ENCODE measurements at places on chromosomes 7 and 10.

- DNase-seq, result peak; percentile 100
These were observed 9.3 kb upstream of the TMEM270 start for GRCh38 chr7:73851410-73852338.

GRCh38 chr7:117273814-117274225, 49.0 kb downstream of the WNT2 start:
- peak; percentile 86 for DNase-seq

DNA sequence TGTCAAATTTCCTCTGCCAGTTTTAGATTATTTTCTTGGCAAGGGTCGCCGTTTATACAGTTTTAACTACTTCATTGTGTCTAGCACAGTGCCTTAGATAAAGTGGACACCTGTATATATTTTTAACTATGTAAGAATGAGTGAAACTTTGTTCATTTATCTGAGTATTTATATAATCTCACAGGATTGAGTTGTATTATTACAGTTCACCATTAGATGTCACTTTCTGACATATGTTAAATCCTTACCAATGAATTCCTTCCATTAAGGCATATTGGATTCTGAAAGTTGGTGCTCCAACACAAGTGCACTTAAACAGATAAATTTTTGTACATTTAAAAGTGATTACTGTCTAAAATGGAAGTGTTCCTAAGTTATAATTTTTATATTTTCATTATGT, 43.0 kb downstream of the ZMYND11 start:
- peak; percentile 19 for DNase-seq

DNA sequence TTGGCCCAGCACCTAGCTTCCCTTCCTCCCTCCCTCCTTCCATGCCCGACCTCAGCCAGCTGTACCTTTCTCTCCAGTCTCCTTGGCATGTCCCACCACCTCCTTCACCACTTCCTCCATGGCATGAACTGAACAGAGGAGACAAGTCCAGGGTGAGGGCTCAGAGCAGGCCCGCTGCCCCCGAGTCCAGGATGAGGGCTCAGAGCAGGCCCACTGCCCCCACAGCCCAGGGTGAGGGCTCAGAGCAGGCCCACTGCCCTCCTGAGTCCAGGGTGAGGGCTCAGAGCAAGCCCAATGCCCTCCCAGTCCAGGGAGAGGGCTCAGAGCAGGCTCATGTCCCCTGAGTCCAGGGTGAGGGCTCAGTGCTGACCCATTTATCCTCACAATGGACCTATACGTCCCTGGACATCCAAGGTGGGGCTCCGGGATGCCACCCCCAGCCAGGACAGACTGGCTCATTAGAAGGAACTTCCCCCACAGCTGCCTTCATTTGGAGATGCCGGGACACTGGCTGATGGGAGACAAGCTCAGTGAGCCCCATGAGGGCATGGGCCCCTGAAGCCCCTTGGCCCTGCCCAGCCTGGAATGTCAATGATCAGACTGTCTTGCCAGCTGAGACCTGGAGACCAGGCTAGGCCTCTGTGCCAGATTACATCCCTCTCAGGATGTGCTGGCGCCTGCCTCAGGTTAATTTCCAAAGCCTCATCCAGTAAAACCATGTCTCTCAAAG, 30.0 kb downstream of the AGAP4 start:
- no peak for DNase-seq

DNA sequence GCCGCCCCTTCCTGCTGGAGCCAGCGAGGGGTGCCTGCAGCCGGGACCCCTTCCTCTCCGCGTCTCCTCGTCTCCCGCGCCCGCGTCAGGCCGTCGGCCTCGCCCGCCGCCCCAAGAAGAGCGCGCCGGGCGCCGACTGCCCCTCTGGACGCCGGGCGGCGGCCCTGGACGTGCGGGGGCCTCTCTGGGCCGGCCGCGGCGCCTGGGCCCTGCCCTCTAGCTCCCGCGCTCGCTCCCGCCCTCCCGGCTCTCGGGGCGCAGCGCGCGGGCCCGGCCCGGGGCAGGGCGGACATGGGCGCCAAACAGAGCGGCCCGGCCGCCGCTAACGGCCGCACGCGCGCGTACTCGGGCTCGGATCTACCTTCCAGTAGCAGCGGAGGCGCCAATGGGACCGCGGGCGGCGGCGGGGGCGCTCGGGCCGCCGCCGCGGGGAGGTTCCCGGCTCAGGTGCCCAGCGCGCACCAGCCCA, 704 bp downstream of the ZNRF2 start:
- DNase-seq, result no peak

DNA sequence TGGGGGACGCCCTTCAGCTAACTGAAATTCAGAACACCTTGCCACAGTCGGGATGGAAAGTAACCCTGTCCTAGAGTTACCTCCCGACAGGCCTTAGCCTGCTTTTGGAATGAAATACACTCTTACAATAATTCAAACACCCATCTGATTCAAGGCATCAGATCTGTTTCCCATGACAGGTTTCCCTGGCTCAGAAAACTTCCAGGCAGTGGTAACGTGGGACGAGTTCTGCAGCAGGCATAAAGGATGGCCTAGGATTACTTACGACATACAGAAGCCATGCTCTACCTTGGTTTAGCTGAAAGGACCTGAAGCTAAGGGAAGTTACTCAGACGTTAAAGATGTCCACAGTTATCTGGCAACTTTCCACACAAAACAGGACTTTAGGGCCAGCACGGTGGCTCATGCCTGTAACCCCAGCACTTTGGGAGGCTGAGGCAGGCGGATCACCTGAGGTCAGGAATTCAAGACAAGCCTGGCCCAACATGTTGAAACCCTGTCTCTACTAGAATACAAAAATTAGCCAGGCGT, 5.0 kb downstream of the PAXIP1 start:
- peak; percentile 50 for DNase-seq

GRCh38 chr10:89490596-89491335, 44.6 kb downstream of the SLC16A12 start:
- DNase-seq, result no peak

DNA sequence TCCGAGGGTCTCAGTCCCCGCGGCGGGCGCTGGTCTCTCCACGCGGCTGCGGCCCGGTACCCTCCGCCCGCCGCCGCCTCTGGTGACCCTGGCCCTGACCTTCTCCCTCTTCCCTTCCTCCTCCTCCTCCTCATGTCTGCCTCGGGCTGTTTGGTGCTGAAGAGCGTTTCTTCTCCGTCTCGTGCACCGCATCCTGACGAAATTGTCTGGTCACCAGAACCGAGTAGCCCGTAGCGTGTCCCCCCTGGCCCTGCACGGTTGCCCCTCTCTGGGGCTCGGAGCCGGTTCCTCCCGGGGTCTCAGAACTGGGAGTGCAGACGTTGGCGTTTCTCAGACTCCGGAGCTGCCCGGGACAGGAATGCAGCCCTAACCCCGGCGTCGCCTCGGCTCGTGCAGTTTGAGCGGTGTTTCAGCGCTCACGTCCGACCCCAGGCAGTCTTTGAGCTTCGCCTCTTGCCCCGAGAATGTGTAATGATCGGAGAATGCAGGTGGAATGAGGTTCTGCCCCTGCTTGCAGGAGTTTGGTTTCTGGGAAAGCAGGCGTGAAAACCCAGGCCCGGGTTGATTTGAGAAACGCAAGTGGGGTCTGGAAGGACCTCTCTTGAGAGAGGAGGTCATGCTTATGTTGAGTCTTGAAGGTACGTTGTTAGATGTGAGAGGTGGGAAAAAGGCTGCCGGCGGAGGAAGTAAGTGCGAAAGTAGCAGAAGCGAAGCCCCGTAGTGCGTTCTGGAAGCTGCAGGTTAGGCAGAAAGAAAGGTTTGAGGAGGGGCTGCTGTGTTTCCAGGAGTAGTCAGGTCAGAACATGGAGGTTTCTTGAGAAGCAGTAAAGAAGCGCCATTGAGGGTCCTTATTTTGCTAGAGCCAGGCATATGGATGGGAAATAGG, 743 bp downstream of the RBM17 start:
- DNase-seq, result peak; percentile 61

DNA sequence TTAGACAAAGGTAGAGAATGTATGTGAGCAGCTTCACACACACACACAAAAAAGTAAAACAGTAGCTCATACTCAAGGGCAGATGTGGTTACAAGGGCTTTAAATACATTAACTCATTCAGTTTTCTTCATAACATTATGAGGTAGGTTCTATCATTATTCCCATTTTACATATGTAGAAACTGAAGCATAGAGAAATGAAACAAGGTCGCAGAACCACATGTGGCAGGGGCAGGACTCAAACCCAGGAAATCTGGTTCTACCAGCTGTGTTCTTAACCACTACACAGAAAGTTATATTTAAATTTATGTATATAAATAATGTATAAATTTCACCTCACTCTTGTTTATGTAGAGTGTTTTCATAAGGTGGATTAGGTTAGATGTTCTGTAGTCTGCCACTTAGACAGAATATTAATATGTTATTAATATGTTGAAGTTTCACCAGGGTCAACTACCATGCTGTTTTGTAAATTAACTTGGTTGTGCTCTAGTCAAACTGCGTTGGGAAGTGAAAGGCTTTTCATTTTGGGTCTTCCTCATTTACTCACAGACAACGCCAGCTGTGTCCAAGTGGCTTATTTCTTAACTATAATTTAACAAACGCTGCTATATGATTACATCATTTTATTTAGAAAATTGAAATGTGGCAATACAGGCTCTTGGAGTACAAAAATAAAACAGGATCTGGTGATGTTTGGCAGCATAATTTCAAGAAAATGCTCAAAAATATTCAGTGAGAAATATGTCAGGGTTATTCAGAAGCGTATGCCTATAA, 138.4 kb downstream of the MDFIC start:
- DNase-seq, result no peak

DNA sequence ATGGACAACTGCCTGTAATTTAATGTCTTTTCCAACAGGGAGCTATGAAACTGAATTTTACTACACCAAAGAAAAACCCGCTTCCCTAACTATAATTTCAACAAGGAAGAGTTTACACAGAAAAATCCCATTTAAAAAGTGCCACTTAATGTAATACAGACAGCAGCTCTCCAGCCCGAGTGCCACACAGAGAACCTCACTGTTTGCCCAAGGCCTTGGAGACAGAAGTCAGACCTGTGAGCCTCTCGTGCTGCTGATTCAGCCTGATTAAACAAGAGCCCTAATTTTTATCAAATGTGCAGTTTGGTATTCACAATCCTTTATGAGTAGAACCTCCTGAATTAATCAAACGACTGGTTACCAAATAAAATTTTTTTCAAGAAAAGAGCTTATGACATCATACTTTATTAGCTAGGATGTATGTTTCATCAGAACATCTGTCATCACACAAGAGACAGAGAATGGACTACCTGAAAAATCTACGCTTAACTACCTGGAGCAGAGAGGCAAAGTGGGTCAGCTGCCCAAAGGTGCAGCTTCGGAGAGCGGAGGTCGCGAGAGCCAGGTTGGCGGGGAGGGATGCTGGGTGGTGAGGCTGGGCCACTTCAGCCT, 543.6 kb downstream of the SDK1 start:
- DNase-seq, result no peak

GRCh38 chr7:129265328-129265727, 40.5 kb downstream of the AHCYL2 start:
- DNase-seq, result no peak

DNA sequence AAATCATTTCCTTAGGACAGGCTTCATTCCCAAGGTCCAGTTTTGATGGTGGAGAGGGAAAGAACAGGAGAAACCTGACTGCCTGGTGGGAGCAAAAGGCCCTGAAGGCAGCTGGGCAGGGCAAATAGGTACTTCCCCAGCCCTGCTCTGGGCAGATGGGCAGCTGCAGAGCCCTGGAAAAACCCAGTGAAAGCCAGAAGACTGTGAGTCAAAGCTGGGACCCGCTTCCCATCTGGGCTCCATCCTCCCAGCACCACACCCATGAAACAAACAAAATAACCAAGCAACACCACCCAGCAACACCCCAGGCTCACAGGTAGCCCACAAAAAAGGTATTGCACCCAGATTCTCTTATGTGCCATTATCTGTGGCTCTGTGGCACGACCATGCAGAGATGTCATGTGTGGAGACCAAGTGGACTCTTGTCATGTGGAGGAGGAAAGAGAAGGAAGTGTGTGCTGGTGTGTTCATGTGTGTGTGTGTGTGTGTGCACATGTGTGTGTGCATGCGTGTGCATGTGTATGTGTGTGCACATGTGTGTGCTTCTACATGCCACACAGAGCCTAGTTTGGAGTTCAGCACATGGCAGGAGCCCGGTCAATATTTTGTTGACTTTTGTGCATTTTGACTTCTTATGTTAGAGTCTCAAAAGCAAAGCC, 9.8 kb downstream of the CLRN3 start:
- DNase-seq, result peak; percentile 73

DNA sequence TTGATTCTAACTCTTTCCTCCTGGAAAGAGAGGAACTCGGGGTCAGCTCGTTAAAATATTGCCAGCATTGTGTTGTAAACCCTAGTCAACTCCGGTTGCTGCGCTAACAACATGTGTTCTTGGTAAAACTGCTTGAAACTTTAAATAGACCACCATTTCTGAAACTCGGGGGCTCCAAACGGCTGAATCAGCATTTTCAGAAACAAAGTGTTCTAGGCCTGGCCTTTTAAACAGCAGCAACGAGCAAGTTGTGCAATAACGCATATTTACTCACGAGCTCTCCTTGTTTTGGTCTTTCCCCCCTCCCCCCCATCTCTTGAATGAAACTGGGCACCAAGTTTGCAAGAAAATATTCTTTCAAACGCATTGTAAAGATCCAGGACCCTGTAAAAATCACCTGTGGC, 9.2 kb upstream of the GRB10 start:
- no peak for DNase-seq

DNA sequence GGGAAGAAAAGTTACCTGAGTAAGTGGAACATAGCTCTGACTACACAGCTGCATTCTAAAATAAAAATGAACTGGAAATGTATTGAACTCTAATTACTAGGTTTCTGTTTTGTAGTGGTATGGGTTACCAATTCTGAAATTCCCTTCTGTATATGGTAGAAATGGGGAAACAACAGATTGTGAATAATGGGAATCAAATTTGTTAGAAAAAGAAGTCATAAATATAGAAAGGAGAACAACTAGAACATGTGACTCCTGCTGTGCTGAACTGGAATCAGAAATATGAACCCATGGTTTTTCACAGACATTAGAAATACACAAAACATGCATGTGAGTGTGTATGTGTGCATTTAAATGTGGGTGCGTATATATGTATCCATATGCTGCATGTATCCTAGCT, 27.0 kb downstream of the MCMBP start:
- no peak for DNase-seq

DNA sequence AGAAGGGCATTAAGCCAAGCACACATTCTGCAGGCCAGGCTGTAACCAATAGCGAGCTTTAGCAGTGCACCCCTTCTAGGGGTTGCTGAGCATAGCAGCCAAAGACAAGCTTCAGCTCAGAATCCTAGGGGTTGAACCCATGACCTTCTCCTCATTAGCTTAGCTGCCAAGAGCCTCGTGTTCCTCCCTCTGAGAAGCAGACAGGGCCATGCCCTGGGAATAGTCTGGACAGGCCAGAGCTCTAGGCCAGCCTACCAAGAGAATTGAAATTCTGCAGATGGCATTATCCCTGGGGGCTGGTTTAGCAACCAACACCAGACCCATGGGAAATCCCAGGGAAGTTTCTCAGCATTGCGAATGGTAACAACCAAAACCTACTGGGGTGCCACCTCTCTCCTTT, 77.2 kb downstream of the PLXNA4 start:
- no peak for DNase-seq

GRCh38 chr7:55903985-55904759, 16.9 kb downstream of the ZNF713 start:
- no peak for DNase-seq

All from mammary epithelial cell (primary cell).